ENCODE measurements at places on chromosomes 1 and 21.

DNA sequence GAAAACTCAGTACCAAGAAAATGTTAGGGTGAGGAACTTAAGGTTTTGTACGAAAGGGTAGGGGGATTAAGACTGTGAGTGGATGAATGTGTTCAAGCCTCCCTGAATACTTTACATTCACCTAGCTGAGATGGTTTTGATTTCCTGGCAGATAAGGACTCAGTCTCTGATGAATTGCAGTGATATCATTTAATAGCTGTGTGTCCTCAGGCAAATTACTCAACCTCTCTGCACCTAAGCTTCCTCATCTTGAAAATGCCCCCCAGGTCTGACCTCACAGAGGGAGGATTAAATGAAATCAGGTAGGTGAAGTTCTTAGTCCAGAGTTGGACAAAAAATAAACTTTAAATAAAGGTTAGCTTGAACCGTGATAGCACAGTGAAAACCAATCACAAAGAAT is 48.4 kb downstream of the CAMK2N1 start:
- DNase-seq = no peak

- DNase-seq = peak; percentile 56
Measured at GRCh38 chr1:223531742-223532341, 133.7 kb downstream of the CAPN8 start.

- no peak for DNase-seq
Measured at GRCh38 chr1:183186841-183187240, 777 bp downstream of the LAMC2 start.

GRCh38 chr21:32035617-32036016 is 162.8 kb downstream of the HUNK start:
- no peak for DNase-seq

DNA sequence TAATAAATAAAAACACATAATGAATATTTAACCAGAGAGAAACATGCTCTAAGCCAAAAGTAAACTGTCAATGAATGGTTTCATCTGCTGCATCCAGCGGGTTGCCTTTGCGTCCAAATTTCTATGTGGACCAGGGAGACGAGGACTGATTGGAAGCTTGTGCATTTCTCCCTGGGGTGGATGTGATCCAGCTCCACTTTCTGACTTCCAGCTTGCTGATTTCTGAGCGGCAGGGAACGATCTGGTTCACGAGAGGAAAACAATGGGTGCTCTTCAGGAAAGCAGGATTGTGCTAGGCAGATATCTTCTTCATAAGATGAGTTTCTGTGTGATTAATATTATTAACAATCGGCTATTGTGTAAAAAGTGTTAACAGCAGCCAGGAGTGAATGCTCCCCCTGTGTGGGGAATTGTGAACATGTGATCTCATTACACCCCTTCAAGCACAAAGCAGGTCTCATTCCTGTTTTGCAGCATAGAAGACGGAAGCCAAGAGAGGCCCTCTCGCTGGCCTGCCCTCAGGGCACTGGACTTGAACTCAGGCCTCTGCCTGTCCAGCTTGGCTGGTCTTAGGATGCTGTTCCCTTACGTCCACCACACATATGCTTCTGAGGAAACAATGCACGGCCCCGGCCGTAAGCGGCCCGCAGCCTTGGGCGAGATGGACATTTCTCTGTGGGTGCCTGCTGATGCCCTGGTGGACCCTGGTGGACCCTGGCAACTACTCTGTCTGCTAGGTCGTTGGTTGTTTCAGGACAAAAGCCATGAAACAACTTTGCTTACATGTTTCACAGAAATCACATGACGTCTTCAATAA is 183.4 kb upstream of the C1orf174 start:
- no peak for DNase-seq

DNA sequence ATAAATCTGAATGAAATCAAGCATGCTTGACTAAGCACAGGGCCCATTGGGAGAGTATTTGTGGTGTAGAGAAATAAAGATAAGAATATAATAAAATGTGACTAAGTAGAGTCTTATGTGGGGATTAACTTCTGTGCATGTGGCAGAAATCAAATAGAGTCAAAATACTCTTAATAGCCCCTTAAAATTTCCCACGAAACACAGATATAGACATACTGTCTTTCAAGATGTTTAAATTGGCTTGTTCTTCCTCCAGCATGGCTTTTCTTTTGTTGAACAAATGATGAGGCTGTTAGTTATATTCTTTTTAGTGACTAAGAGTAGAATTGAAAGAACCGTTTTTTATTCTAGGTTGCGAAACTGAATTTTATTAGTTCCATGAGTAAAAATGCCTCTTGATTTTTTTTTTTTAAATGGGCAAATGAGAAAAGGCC is 112.3 kb downstream of the RPS6KC1 start:
- no peak for DNase-seq

DNA sequence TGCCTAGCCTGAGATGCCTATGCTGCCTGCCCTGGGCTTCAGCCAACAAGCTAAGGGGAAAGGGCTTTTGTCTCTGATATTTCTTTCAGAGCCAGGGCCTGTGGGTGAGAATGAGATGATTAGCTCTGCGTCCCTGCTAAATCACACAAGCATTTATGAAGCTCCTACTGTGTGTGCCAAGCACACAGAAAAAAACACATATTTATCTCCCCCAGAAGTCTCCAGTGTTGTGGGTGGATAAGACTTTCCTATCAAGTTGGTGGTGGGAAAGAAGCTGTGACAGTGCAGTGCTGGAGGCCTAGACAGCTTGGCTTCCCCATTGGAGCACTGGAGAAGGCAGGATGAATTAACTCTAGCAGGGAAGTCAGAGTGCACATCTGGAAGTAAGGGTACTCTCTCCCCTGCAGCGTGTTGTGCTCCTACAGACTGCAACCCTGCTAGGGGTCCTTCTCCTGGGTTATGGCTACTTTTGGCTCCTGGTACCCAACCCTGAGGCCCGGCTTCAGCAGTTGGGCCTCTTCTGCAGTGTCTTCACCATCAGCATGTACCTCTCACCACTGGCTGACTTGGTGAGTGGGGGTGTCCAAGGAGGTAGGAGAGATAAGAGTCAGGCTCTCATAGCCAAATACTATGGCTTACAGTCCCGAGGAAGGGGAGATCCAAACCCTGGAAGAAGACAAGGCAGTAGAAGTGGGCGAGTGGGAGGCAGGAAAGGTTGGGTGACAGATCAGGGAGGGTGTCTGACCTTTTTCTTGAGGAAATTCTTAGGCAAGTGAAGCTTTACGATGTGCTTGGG is 1.7 kb downstream of the SLC50A1 start:
- DNase-seq = no peak

GRCh38 chr21:27268290-27268689 is 301.4 kb upstream of the ADAMTS5 start:
- no peak for DNase-seq

DNA sequence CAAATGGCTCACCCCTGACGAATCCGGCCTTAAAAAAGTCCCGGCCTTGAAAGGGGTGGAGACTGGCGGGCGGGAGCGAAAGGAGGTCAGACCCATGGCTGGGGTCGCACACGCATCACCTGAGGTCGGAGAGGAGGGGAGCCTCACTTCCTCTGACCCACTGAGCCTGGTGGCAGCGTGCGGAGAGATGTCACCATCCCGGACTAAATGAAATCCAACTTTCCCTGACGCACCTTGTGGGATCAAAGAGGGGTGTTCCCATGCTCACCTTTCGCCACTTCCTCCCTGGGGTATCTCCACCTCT is 709 bp upstream of the SLC41A1 start:
- peak; percentile 37 for DNase-seq

- DNase-seq = no peak
Measured at GRCh38 chr1:10754568-10755329, 41.7 kb downstream of the CASZ1 start.

DNA sequence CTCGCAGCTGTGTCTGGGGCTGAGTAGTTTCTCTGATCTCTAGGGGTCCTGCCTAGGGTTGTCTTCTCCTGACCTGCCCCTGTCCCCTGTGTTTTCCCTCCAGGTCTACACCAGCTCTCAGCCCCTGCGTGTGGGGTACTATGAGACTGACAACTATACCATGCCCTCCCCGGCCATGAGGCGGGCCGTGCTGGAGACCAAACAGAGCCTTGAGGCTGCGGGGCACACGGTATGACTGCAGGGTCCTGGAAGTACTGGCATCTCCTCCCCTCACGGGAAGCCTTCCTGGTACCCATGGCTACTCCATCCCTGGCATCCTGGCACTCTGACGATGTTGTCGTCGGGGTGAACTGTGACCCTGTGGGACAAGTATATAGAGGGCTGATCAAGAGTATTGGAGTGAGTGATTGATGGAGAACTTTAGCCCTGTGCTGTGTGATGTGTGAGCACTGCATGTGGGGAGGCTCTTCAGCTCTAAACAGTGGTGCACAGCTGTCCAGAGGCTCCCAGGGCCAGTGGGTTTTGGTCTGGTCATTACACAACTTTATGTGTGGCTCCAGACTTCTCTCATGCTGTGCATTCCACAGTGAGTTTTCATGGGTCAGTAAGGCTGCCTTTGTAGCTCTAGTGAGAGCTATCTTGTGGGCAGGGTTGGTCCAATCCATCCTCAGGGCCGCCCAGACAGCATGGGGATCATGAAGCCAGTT is 14.4 kb downstream of the FAAH start:
- no peak for DNase-seq

- no peak for DNase-seq
Measured at GRCh38 chr21:26280775-26281174, 110.2 kb upstream of the APP start.

DNA sequence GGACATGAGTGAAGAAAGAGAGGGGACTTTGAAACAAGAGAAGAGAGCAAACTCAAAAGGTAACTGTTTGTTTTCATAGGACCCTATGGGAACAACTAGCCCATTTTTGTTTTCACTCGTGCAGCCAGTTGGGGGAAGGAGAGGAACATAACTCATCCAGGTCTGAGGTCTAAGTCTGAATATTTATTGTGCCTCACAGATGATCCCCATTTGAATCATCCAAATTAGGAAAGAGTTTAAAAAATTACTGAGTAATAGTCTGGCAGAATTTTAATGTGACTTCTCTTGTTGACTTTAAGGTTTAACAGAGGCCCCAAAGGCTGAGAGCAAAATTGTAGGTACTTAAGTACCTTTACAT is 10.4 kb upstream of the TSPAN2 start:
- DNase-seq = no peak

DNA sequence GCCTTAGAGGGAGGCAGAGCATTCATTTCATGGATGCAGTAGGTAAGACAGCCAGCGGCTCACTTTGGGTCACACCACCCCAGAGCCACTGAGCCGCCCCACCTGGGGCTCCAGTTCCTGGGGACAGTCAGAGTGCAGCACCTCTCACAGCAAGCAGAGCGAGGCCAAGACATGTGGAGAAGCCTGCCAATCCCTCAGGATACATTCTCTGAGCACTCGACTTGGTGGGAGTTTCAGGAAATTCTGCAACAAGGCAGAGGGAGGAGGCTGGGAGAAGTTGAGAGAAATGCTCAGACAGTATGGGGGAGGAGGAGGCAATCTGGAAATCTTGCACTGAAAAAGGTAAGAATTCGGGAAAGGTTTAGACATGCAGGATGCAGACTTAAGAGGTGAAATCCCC is 60.8 kb upstream of the WLS start:
- DNase-seq = no peak

DNA sequence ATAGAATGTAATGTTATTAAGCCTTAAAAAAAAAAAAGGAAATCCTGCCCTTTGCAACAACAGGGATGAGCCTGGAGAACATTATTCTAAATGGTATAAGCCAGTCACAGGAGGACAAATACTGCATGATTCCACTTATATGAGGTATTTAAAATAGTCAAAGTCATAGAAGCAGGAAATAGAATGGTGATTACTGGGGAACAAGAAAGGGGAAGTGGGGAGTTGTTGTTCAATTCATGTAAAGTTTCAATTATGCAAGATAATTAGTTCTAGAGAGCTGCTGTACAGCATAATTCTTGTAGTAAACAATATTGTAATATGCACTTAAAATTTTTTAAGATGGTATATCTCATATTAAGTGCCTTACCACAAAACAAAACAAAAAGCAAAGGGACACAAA is 13.2 kb downstream of the FCER1A start:
- DNase-seq = no peak

GRCh38 chr1:36525166-36525565 is 42.5 kb upstream of the CSF3R start:
- DNase-seq = no peak

DNA sequence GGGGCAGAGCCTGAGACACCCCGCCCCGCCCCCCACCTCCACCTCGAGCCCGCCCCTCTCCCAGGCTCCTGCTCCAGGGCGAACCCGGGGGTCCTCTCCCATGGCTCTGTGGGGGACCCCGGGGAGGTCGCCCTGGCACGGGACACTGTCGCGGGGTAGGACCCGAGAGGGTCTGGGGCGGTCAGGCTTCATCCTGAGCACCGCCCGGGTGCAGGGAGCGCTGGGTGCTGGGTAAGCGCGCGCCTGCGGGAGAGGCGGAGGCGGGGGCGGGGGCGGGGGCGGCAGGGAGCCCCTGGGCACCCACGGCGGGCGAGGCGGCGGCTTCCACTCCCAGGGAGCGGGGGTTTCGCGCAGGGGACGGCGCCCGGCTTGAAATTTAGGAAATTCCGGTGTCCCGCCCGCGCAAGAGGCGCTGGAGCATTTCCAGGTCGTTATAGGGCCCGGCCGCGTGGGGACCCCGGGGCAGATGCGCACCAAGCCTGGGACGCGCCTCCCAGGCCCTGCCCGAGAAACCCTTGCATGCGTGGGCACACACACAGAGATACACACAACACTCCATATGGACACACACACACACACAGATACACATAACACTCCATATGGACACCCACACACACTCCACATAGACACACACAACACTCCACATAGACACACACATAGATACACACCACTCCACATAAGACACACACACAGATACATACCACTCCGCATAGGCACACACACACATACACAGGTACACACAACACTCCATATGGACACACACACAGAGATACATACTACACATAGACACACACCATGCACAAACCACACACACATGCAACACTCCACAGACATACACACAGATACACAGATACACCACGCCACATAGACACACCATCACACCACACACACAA is 48.7 kb upstream of the SLC19A1 start:
- DNase-seq = peak; percentile 67

DNA sequence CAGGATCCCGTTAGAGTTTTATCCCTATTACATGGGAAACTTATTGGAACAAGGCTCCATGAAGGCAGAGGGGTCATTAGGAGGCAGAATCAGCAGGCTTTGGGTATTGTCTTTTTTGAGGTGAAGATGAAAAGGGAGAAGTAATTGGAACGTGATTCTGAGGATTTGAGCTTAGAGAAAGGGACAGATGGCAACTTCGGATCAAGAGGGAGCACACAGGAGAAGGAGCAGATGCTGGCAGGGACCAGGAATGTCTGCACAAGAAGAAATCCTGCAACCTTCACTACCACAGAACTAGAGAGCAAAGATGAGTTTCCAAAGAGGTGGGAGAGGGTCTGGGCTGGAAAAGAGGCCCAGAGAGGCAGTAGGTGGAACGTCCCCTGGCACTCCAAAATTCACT is 202.8 kb downstream of the RRAGC start:
- no peak for DNase-seq

- no peak for DNase-seq
Measured at GRCh38 chr1:44514673-44515072, 109.6 kb downstream of the RNF220 start.

Data from activated naive CD4-positive, alpha-beta T cell treated with Interleukin-2 at 50 U/mL for 16 hours (primary cell).